Stimulated activated CD4-positive, alpha-beta T cell treated with anti-CD3 and anti-CD28 coated beads, Interleukin-1b, Interleukin-23, amount 100 ng/mL, for 1 hour (primary cell): ENCODE measurements at places on chromosomes 13 and 19.

- DNase-seq, result no peak
Observed at GRCh38 chr13:30805603-30806011, 70.3 kb downstream of the ALOX5AP start.

DNA sequence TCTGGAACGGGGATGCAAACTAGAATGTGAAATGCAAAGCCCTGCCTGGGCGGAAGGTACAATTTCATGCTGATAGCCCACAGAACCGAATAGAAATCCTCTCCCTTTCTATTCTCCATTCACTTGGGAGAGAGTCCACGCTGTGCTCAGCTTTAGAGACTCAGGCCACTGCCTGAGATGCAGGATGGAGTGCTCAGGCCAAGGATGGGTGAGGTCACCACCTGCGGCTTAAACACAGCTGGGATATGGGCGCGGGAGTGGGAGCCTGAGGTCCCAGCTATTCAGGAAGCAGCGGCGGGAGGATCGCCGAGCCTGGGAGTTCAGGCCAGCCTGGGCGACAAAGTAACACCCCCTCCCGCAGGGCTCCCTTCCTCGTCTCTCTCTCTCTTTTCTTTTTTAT lies 446 bp upstream of the ZNF83 start:
- no peak for DNase-seq

DNA sequence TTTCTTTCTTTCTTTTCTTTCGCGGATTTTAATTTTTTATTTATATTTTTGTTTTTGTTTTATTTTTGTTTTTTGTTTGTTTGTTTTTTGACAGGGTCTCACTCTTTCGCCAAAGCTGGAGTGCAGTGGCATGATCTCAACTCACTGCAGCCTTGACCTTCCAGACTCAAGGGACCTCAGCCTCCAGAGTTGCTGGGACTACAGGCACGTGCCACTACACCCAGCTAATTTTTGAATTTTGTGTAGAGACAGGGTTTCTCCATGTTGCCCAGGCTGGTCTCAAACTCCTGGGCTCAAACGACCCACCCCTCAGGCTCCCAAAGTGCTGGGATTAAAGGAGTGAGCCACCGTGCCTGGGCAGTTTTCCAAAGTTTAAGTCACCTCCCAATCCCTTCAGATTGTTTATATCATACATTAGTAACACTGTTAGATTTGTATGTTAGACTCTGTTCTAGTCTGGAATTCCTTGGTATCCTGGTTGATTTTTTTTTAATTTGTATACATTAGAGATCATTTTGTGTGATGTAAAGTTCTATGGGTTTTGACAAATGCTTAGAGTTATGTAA lies 597.3 kb downstream of the DCT start:
- no peak for DNase-seq

- no peak for DNase-seq
Observed at GRCh38 chr13:112161521-112162301, 94.8 kb downstream of the SOX1 start.

- no peak for DNase-seq
Observed at GRCh38 chr19:4049432-4049831, 17.3 kb downstream of the ZBTB7A start.

- no peak for DNase-seq
Observed at GRCh38 chr13:49234741-49235140, 13.0 kb upstream of the CDADC1 start.

- DNase-seq, result no peak
Observed at GRCh38 chr13:27273658-27274425, 3.2 kb downstream of the RASL11A start.

DNA sequence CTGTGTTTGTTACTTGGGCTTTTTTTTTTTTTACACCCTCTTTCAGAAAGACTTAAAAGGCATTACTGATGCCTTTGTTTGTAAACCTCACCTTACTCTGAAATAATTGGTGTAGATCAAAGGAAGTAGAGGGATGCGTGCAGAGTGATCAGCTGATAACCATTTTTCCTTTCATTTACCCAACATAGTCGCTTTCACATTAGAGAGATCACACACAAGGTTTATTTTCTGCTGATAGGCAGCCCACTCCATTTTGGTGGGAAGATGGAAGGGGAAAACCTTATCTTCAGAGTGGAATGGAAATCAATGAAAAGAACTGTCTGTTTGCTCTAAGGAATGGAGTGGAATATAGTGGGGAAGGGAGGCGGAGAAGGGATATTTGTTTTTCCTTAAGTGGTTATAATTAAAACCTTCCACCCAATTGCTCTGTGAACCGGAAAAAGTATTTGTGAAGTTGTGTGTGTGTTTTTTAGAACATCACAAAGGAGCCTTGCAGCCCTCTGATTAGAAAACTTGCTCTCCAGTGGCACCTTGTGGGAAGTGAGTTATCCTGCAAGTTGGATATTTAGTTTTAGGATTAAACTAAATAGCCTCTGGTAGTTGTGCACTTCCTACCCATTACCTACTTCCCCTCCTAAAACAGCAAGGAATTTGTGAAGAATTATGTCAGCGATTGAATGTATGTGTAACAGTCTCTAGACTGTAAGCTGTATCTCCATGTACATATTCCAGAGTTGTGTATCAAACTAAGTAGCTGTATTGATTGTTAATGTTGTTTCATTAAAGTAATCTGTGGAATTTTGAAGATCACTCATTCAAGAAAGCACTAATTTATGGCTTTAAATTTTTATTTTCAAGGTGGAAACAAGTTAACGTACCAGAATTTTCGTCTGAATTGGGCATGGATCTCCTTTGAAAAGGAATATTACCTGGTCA lies 76.8 kb downstream of the FREM2 start:
- DNase-seq, result no peak

- peak; percentile 9 for DNase-seq
Observed at GRCh38 chr13:98890186-98890585, 87.7 kb downstream of the DOCK9 start.

- DNase-seq, result no peak
Observed at GRCh38 chr19:33734913-33735312, 61.8 kb upstream of the KCTD15 start.

DNA sequence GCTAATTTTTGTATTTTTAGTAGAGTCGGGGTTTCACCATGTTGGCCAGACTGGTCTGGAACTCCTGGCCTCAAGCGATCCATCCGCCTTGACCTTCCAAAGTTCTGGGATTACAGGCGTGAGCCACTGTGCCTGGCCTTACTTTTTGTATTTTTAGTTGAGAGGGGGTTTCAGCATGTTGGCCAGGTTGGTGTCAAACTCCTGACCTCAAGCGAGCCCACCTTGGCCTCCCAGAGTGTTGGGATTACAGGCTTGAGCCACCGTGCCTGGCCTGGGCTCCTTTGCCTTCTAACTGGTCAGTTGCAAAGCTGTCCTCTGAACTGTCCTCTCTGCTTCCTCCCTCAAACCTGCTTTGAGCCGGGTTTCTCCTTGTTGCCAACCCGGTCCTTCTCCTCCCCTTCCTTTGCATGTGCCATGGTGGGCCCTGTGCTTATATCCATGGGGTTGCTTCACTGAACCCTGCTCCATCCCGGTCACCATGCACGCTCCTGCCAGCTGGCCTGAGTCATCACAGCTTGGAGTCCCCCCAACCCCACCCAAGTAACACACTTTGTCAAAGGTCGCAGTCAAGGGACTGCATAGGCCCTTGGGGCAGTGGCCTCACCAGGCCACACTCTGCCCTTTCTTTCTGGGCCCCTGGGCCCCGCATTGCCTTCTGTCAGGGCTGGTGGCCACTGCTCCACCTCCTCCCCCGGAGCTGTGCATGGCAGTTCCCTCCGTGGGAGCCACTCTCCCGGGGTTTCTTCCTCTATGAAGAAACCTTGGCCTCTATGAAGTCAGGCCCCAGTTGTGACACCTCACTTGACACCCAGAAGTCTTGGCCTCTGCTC lies 21.2 kb downstream of the WTIP start:
- DNase-seq, result no peak

- DNase-seq, result no peak
Observed at GRCh38 chr13:98595134-98595533, 18.2 kb upstream of the STK24 start.

- DNase-seq, result no peak
Observed at GRCh38 chr13:46644816-46645215, 91.8 kb downstream of the LRCH1 start.

DNA sequence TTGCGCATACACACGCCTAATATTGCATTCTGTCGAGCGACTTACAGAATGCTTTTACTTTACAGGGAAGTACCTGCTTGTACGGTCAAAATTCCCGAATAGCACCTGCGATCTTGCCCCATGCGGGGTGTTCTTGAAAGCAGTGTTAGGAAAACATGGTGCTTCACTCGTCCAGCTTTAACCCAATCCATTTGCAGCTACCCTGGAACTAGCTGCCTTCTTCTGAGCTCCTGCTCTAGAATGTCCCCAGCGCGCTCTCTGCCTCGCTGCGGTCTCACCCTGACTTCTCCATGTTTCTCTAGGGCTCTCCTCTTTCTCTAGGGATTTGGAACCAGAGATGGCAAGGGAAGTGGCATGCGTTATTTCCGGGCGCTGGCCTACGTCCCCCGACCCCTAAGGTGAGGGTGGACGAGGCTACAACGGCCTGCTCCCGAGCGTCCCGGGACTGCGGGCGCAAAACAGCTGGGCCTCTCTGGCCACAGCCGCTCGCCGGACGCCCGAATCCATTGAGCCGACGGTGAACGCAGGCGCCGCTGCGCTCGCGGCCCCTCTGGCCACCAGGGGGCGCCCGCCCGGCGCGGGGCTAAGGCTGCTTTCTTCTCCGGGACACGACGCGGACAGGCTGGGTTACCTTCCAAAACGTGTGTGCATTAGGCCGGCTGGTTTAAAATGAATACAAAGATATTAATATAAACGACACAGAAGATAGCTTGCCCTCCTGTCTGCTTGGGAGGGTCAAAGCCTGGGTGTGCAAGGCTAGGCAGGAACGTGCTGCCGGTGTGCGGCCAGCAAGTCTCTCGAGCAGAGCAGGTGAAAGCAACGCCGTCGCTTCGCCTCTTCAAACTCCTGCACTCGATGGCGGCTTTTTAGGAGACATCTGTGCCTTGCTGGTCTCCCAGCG lies 1.8 kb upstream of the SPRY2 start:
- DNase-seq, result peak; percentile 6

GRCh38 chr19:6092329-6093286 lies 17.7 kb downstream of the RFX2 start:
- no peak for DNase-seq

DNA sequence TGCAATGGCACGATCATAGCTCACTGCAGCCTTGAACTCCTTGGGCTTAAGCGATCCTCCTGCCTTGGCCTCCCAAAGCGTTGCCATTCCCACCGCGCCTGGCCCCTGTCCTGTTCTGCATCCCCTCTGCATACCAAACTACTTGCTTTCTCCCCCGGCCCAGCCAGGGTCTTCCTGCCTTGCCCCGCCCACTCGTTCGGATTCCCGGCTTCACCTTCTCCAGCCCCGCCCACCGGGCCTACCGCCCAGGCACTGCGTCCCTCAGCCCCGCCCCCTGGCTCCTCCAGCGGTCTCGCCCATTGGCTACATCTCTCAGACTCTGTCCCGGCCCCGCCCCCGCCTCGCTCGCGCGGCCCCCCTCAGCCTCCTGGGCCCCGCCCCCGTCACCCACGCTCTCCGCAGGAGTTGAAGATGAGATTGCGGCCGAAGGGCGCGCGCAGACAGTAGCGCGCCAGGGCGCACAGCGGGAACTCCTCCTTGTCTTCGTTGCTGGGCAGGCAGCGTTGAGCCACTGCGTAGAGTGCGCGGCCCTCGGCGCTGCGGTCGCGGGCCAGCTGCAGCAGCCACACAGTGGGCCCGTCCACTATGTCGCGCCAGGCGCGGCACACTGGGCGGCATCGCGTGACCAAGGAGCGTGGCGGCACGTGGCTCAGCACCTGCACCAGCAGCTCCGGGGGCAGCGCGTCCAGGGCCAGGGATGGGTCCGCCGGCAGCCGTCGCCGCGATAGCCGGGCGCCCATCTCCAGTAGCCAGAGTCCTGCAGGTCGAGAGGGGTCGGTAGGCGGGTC lies 19.0 kb downstream of the MRPS12 start:
- DNase-seq, result peak; percentile 50

GRCh38 chr13:52983836-52984235 lies 44.8 kb upstream of the OLFM4 start:
- no peak for DNase-seq

GRCh38 chr19:16721051-16721450 lies 1.4 kb downstream of the NWD1 start:
- DNase-seq, result no peak

GRCh38 chr19:42683917-42684513 lies 56.3 kb downstream of the PSG3 start:
- DNase-seq, result no peak

GRCh38 chr13:44048326-44048725 lies 168.6 kb downstream of the LACC1 start:
- DNase-seq, result no peak

DNA sequence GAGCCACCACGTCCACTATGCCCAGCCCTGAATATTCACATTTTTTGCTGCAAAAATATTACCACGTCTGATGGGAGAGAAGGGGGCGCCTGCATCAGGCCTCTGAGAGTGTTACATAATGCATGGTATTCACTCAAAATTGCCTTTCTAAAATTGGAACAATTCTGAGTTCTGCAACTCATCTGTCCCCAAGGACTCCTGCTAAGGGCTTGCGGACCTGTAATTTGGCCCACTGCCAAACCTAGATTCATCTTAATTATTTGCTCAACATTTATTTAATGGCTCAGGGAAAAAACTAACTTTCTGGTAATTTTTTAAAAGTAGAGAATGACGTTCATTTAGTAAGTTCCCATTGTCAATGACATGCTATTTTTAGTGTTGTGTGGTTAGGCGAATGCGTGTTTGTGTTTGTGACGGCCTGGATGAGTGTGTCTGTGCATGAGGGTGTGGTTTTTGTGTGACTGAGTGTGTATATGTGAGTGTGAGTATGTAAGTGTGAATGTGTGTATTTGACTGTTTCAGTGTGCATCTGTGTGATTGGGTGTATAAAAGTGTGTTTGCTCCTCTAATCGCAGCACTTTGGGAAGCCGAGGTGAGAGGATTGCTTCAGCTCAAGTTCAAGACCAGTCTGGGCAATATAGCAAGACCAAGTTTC lies 8.8 kb downstream of the INAFM1 start:
- no peak for DNase-seq

DNA sequence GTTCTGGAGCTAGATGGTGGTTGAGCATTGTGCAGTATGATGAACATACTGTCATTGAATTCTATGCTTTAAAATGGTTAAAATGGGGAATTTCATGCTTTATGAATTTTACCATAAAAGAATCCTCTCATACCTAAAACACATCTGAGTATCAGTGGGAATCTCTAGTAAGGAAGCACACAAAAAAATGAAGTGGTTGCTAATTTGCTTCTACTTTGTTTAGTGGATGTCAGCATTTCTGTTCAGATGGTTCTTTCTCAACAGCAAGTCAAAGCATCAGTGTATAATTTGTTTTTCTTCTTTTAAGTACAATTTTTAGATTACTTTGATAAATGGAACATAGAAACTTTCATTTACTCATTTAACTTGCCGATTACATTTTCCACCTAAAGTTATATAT lies 52.1 kb upstream of the AKAP11 start:
- DNase-seq, result no peak

DNA sequence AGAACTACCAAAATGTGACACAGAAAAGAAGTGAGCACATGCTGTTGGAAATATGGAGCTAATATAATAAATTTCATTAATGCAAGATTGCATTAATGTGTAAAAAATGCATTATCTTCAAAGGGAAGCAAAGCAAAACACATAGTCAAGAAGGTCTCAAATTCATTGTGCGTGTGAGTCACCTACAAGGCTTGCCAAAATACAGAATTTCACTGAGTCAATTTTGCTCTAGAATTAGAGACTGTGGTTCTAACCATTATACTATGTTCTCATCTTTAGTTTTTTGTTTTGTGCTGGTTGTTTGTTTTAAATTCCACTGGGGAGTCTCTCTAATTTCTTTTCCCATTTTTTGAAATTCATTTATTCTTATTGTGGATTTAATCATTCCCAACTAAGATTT lies 149.8 kb upstream of the SLITRK1 start:
- no peak for DNase-seq

GRCh38 chr13:33800646-33801186 lies 17.2 kb upstream of the RFC3 start:
- DNase-seq, result no peak
